Skin of body (tissue), 3 donors: ENCODE measurements at places on chromosomes 16 and 17. TPM values are rescaled to one million over a fixed set of nuclear protein-coding genes. Genes with fewer than 3 reads are reported as not detected.

IRF8 gene
- 22.6 TPM for total RNA-seq

GRCh38 chr17:33750943-33751701, 458.0 kb upstream of the ASIC2 start:
- DNase-seq, result peak; percentile 30

DNA sequence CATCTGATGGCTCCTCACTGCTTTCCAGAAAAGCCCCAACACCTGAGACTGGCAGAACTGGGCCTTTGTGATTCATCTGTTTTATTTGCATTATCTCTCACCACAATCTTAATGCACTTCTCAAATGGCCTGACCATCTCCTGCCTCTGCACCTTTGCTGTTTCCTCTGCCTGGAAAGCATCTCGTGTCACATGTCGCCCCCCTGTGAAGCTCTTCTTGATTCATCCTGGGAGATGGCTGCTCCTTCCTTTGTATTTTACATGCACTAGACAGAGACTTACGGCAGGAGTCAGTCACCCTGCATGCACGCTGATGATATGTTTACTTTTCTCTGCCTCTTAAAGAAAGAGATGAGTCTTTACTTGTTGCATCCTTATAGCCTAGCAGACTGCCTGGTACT, 30.0 kb downstream of the HNF1B start:
- no peak for DNase-seq

GRCh38 chr17:47948706-47949196, 7.4 kb downstream of the PNPO start:
- DNase-seq, result no peak

DNA sequence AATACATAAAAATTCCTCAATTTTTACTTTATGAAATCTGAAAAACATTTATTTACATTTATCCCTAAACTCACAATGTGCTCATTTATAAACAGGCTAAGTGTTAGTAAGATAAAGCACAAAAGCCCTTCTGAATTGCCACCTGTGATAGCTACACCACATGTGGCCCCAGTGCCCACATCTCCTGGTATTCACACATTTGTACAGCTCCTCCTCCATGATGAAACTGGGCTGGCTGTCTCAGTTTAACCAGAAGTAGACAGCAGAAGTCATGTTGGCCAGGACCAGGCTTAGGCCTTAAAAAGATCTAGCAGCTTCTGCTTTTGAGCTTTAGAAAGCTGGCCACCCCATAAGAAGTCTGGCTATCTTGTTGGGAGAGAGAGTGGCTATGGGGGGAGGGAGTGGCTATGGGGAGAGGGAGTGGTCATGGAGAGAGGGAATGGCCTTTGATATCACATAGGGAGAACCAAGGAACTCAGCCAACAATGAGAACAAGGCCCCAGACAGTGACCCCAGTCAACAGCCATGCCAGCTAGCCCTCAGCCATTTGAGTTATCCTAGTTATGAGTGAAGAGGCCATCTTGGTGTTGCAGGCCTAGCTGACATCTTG, 47.4 kb downstream of the CEP95 start:
- DNase-seq, result no peak

- DNase-seq, result no peak
These were observed 16.6 kb downstream of the CASKIN2 start for GRCh38 chr17:75498726-75499213.

DNA sequence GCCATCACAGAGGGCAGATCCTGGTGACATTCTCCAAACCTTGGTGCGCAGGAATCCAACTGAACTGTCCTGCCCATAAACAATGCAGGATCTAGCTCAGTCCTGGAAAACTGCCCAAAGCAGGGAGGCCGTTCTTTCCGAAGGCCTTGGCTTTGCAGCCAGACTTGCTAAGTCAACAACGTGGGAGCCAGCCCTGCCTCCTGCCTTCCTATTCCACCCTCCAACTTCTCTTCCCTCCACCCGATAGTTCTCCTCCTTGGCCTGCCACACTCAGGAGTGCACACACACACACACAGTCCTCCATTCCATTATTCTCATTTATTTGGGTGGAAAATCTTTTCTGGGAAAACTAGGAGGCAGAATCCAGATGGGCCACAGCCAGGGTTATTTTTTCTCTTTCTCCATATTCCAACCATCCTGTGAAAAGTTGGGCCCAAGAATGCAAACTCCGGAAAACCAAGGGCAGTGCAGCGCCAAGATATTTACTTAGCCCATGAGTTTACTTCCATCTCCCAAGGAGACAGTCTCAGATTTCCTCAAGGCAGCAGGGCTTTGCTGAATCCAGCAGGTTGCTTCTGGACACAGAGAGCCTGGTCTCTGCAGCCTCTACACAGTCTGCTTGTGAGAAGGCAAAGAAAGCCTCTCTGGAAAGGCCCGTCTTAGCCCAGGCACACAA, 15.8 kb downstream of the COPRS start:
- DNase-seq, result peak; percentile 29
